NCI-H2171 (cell line): ENCODE measurements at places on chromosomes 7 and 10.

DNA sequence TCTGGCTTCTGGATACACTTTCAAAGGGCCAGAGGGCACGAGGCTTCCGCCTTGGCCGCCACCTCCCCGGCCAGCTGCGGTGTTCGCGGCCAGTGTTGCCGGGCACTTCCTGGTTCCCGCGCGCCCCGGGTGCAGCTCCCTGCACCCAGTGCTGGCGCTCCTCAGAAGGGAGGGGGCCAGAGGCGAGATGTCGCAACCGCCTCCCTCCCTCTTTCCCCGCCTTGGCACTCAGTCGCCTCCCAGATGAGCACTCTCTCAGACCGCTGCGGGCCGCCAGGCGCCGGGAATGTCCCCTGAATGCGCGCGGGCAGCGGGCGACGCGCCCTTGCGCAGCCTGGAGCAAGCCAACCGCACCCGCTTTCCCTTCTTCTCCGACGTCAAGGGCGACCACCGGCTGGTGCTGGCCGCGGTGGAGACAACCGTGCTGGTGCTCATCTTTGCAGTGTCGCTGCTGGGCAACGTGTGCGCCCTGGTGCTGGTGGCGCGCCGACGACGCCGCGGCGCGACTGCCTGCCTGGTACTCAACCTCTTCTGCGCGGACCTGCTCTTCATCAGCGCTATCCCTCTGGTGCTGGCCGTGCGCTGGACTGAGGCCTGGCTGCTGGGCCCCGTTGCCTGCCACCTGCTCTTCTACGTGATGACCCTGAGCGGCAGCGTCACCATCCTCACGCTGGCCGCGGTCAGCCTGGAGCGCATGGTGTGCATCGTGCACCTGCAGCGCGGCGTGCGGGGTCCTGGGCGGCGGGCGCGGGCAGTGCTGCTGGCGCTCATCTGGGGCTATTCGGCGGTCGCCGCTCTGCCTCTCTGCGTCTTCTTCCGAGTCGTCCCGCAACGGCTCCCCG is at the start of gene FFAR4:
TSS of gene FFAR4 (plus strand) at position 231 of the 842 bp plus-strand sequence. CDS start at position 287, 56 bp downstream.
- no peak for DNase-seq

DNA sequence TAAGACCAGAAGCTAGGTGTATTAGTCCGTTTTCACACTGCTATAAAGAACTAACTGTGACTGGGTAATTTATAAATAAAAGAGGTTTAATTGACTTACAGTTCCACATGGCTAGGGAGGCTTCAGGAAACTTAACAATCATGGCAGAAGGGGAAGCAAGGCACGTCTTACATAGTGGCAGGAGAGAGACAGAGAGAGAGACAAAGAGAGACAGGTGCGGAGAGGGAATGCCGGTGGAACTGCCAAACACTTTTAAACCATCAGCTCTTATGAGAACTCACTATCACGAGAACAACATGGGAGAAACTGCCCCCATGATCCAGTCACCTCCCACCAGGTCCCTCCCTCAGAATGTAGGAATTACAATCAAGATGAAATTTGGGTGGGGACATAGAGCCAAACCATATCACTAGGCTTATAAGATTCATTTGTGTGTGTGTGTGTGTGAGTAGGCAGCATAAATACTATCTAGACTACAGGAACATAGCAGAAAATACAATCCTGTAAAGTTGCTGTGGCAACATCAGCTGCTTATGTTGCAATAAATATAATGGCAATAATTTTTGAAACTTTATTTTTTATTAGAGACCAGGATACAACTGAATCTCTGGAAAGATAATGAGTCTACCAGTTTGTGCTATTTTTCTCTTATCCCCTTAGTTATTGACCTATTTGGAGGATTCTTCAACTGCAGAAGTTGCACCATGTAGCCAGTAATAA is 77.1 kb downstream of the NRF1 start:
- no peak for DNase-seq

- no peak for DNase-seq
Observed at GRCh38 chr7:103130901-103131624, 17.8 kb downstream of the NAPEPLD start.

DNA sequence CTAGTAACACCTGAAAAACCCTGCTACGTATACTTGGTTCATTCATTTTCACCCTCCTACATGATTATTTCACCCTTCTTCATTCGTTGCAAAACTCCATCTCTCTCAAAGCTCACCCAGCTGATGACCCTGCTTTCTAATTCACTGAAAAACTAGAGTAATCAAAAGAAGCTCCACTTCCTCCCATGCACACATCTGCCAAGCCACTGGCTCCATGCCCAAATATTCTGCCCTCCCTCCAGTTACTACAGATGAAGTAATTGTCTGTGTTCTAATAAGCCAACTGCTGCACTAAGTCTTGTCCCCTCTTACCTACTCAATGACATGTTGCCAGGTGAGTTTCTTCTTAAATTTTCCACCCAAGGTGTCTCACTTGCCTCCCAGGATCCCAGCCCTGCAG is 96.9 kb upstream of the CCDC71L start:
- no peak for DNase-seq

DNA sequence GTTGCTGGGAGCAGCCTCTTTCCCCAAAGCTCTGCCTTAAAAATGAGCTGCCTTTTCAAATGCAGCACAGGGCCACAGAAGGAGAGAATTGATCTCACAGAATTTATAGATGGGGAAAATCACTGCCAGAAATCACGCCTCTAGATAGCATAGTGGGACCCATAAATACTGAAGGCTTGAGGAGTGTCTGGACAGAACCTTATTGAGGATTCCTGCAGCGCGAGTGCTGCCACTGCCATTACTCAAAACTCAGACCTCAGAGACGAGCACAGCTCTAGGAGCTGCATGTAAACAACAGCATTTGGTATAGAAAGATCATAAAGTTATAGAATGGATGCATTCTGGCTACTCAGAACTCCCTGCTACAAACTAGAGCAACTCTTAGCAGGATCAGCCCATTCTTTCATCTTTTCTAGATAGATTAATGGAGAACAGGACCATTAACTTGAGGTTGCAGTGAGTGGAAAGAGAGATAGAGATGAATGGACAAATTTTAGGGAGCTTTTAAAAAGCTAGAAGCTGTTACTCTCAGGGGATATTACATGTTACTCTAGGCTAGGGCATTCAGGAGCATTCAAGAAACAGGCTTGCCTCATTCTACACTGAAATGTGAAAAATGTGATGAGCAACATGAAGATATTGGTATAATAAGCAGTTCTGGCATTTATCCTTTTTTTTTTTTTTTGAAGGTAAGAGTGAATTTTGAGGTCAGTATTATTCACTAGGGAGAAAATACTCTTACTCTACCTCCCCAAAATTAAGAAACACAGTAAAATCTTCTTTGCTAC is 267.2 kb upstream of the SLC26A5 start:
- no peak for DNase-seq

DNA sequence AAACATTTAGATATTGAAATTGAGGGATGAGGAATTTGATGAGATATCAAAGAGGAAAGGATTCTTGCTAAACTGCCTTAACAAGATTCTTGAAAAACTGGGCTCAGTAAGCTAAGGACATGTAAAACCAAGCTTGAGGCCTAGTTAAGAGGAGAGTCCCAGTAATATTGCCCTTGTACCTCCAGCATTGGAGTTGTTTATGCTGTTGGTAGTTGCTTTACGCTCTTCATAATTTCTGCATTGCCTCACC is 156.1 kb upstream of the TRIM24 start:
- DNase-seq, result no peak

- DNase-seq, result no peak
Observed at GRCh38 chr7:2087744-2088143, 145.0 kb downstream of the MAD1L1 start.

DNA sequence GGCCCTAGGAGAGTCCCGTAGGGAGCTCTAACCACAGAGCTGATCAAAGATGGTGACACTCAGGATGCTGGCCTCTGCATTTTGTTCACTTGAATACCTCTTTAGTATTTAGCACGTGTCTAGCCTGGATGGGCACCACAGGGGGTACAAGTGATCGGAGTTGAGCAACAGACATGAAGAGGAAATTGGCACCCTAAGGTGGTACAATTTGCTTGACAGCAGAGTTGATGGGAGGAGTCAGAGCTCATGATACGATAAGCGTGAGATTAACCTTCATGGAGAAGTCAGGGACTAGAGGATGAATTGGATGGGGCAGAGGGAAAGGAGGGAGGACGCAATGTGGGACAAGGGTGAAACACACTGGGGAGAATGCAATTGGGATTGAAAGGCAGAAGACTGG is 9.9 kb upstream of the ZNF212 start:
- DNase-seq, result no peak
